ENCODE measurements at places on chromosomes 1 and 21.

DNA sequence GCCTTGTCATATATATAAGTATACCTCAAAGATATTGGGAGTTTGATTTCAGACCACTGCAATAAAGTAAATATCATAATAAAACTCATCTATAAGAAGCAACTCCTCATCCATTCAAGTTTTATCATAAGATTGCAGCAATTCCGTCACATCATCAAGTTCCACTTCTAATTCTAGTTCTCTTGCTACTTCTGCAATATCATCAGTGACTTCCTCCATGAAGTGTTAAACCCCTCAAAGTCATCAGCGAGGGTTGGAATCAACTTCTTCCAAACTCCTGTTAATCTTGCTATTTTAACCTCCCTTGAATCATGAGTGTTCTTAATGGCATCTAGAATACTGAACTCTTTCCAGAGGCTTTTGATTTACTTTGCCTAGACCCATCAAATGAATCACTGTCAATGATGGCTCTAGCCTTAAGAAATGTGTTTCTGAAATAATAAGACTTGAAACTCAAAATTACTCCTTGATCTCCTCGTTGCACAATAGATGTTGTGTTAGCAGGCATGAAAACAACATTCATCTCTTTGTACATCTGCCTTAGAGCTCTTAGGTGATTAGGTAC lies 88.3 kb downstream of the RPE65 start:
- no peak for DNase-seq

GRCh38 chr1:35406103-35406502 lies 137.6 kb downstream of the ZMYM4 start:
- no peak for DNase-seq

DNA sequence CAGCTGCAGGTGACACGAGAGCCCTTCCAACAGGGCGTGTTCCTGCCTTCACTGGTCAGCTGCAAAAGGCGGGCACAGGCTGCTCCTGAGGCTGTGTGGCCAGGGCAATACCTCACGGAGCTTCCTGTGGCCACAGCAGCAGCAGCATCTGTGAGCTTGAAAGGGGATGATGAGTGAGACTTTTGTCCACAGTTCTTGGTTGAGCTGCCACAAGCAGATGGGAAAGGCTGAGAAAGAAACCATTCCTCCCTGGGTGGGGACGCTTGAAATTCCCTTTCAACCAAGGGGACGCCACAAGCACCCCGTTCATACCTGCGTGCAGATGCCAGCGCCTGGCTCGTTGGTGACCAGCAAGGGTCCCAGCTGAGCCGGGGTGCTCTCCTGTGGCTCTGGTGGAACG lies 37.6 kb downstream of the B3GALT5 start:
- DNase-seq = no peak

DNA sequence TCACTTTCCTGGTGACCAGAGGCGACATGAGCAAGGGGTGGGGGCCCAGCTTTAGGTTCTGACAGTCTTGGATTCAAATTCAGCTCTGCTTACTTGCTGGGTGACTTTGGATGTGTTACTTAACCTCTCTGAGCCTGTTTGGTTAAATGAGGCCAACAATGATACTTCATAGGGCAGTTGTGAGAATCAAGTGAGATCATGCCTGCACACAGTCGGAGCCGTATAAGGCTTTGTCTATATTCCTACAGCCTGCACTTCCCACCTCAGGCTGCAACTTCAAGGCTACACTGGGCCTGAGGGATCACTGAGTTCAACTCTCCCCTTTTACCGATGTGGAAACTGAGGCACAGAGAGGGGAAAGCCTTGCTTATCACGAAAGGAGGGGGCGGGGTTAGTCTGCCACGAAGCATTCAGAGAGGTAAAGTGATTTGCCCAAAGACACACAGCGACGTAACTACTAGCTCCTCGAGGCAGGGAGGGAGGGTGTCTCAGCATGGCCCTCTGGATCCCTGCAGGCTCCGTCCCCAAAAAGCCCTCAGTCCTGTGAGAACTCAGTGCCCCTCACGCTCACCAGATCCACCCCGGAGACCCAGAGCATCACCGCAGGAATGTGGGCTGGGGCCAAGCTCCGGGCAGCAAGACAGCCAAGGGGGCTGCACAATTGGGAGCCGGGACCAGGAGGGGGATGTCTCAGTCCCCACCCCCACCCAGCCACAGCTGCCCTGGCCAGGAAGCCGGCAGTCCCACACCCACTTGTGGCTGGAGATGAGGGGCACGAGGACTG lies 25.0 kb downstream of the SDC3 start:
- DNase-seq = no peak
